ENCODE measurements at places on chromosomes 12 and 14.

- no peaks in the 10 kb centered on the region for H3K36me3 ChIP-seq
- peaks cover 8% of the 10 kb centered on the region for H3K4me1 ChIP-seq
- peak; percentile 41 for DNase-seq
- H3K27ac ChIP-seq = peak overlapping the region; percentile 49
Observed at GRCh38 chr14:53470351-53471043, 317.4 kb upstream of the DDHD1 start.

- H3K4me3 ChIP-seq = no peak overlapping the region
- no peaks in the 10 kb centered on the region for H3K27me3 ChIP-seq
- H3K36me3 ChIP-seq = no peaks in the 10 kb centered on the region
- DNase-seq = peak; percentile 28
- H3K4me1 ChIP-seq = peaks cover 74% of the 10 kb centered on the region
Observed at GRCh38 chr12:11719678-11720099, 70.2 kb downstream of the ETV6 start.

GRCh38 chr14:55301437-55302121 lies 30.4 kb downstream of the FBXO34 start:
- H3K27ac ChIP-seq = peak overlapping the region; percentile 77
- DNase-seq = no peak
- H3K4me1 ChIP-seq = peaks cover 67% of the 10 kb centered on the region
- peaks cover 12% of the 10 kb centered on the region for H3K36me3 ChIP-seq
- no peaks in the 10 kb centered on the region for H3K27me3 ChIP-seq
- H3K4me3 ChIP-seq = no peak overlapping the region

GRCh38 chr12:52193532-52193931 lies 1.7 kb upstream of the KRT80 start:
- no peak for DNase-seq
- no peak overlapping the region for H3K27ac ChIP-seq
- no peaks in the 10 kb centered on the region for H3K36me3 ChIP-seq
- H3K27me3 ChIP-seq = no peaks in the 10 kb centered on the region
- peaks cover 54% of the 10 kb centered on the region for H3K4me1 ChIP-seq

- no peaks in the 10 kb centered on the region for H3K36me3 ChIP-seq
- no peak overlapping the region for H3K27ac ChIP-seq
- H3K4me1 ChIP-seq = no peaks in the 10 kb centered on the region
- DNase-seq = no peak
Observed at GRCh38 chr14:48107646-48108045, 432.2 kb upstream of the MDGA2 start.

GRCh38 chr12:12282761-12283425 lies 16.0 kb upstream of the LRP6 start:
- no peak overlapping the region for H3K27ac ChIP-seq
- peaks cover 11% of the 10 kb centered on the region for H3K4me1 ChIP-seq
- no peak for DNase-seq
- no peaks in the 10 kb centered on the region for H3K36me3 ChIP-seq
- no peaks in the 10 kb centered on the region for H3K27me3 ChIP-seq

DNA sequence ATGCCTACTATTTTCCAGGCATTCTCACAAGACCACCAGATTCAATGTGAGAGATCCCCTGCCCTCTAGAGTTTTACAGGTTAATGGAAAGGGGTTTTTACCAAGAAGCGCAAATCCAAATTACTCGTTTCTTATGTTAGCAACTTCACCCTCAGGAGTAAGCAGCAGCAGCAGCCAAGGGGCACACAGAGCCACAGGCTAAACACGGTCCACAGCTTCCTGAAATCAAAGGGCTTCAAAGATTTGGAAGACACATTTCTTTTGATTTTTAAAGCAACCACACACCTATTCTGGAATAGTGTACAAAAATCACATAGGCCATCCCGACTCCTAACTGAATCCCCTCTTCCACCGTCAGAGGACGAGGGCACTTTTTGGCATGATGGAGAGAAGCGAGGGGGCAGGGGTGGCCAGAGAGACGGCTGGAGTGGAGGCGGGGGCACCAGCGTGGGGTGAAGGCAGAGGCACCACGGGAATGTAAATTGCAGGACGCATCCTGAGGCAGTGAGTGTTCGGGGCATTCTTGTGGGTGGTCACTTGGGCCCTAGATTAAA lies 107.0 kb downstream of the ARF6 start:
- no peak for DNase-seq
- no peak overlapping the region for H3K4me3 ChIP-seq

- no peak overlapping the region for H3K4me3 ChIP-seq
- peaks cover 32% of the 10 kb centered on the region for H3K4me1 ChIP-seq
- H3K27ac ChIP-seq = no peak overlapping the region
Observed at GRCh38 chr12:65568517-65568916, 255.8 kb upstream of the HMGA2 start.

- H3K4me1 ChIP-seq = no peaks in the 10 kb centered on the region
- no peak for DNase-seq
- no peak overlapping the region for H3K27ac ChIP-seq
- H3K4me3 ChIP-seq = no peak overlapping the region
Observed at GRCh38 chr14:94099006-94099405, 11.5 kb upstream of the IFI27 start.

DNA sequence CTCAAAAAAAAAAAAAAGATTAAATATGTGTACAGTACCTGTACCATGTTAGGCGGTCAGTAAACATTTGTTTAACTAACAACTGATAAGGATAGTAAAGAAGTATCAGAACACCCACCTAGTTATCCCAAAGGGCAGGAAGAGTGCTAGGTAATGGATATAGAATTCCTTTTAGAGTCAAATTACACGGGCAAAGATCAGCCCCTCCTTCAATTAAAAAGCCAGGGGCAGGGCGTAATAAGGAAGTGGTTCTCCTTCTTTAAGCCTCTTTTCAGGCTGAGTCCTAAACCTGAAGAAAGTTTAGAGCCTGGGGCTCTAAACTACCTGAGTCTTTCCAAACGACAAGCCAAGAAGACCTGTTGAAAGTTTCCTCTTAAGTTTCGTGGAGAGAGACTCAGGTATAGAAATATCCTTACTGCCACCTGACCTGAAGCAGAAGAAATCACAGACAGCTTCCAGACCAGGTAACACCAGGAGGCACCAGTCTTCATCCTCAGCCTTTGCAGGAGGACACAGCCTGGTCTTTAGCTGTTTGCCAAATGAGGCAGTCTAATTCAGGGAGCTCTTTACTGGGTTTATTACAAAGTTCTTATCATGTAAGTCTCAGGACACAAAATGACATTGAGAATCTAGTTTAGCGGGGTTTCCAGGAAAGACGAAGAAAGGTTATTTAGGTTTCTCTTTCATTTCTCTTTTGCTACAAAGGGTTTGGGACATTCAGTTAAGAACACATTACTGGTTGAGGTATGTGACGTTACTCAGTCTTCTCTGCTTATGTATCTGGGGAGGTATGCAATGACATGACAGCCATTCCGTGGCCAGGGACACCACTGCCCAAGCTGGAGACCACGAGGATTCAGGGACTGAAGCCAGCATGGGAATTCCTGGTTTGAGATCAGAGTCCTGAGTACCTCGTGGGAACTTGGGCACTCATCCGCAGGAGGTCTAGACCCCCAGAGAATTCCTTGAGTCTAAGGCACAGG lies at the start of gene BCL2L14:
Gene BCL2L14 (plus strand): TSS at position 266 of the 983 bp plus-strand sequence. CDS start 8,367 bp downstream, outside the sequence.
- no peak within 1 kb of the TSS for H3K4me3 ChIP-seq
- H3K27me3 ChIP-seq = peaks cover 49% of the 10 kb centered on the region
- no peak within 1 kb of the TSS for H3K27ac ChIP-seq
- no peaks in the 10 kb centered on the region for H3K36me3 ChIP-seq
- H3K4me1 ChIP-seq = no peaks in the 10 kb centered on the region

DNA sequence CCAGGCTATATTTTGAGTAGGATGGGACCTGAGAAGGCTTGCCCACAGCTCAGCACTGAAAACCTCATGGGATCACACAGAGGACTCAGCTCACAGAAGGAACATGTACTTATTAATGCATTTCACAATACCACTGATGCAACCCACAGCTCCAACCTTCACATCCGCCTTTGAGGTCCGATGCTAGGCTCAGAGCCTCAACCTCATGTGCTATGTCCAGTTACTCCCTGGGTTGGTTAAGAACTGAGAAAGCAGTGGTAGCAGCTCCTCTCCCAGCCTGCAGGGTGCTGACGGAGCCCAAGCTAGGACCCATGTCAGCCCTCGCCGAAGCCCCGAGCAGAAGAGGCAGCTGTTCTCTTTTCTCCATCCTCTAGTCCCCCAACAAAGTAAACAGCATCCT lies 52.9 kb downstream of the SPTB start:
- peaks cover 64% of the 10 kb centered on the region for H3K4me1 ChIP-seq
- no peaks in the 10 kb centered on the region for H3K27me3 ChIP-seq
- no peak for DNase-seq
- no peaks in the 10 kb centered on the region for H3K36me3 ChIP-seq
- H3K4me3 ChIP-seq = no peak overlapping the region

- no peak overlapping the region for H3K27ac ChIP-seq
- DNase-seq = no peak
- H3K4me1 ChIP-seq = no peaks in the 10 kb centered on the region
- H3K36me3 ChIP-seq = no peaks in the 10 kb centered on the region
- no peak overlapping the region for H3K4me3 ChIP-seq
- no peaks in the 10 kb centered on the region for H3K27me3 ChIP-seq
Observed at GRCh38 chr12:7991535-7991934, 41.0 kb upstream of the FOXJ2 start.

DNA sequence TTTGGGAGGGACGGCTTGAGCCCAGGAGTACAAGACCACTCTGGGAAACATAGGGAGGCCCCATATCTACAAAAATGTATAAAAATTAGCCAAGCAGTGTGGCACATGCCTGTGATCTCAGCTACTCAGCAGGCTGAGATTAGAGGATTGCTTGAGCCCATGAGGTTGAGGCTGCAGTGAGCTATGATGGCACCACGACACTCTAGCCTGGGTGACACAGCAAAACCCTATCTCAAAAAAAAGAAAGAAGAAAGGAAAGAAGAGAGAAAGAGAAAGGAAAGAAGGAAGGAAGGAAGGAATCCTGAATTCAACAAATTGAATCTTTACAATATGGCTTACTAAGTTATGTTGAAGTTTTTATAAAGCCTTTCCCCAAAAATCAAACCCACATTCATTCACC lies 2.1 kb downstream of the KIF21A start:
- H3K36me3 ChIP-seq = no peaks in the 10 kb centered on the region
- no peak for DNase-seq
- peak overlapping the region; percentile 88 for H3K27ac ChIP-seq

DNA sequence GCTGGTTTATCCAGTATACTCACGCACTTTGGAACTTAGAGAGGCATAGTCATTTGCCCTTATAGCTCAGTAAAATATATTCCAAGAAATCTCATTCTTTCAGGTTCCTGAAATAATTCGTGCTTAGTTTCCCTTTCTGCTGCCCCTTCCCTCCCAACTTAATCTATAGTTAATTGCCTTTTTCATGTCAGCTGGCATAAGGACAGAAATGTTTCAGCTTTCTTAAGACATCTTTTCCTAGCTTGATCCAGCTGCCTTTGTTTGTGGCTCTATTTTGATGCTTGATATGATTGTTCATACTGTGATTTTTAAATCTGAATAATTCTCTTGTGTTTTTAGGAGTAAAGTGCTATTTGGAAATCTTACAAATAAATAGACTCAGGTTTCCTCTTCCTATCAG lies 120.0 kb upstream of the SEL1L start:
- no peak for DNase-seq
- no peak overlapping the region for H3K27ac ChIP-seq
- H3K27me3 ChIP-seq = no peaks in the 10 kb centered on the region

DNA sequence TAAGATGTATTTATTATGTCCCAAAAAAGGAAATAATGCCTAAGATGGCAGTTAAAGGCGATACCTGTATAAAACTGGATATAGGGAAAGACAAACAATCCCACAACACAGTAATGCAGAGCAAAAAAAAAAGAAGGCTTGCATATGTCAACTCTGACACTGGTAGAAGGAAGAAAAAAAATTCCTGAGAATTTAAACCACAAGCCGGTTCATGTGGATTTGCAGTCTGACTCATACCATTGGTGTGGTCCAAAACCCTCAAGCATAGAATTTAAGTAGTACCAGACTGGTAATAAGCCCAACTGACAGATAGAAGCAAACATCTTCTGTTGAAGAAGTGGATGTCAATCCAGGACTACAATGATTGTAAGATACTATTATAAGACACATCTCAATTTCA lies 7.2 kb downstream of the DNAI7 start:
- no peak overlapping the region for H3K27ac ChIP-seq
- DNase-seq = no peak
- peaks cover 5% of the 10 kb centered on the region for H3K4me1 ChIP-seq
- H3K4me3 ChIP-seq = no peak overlapping the region

DNA sequence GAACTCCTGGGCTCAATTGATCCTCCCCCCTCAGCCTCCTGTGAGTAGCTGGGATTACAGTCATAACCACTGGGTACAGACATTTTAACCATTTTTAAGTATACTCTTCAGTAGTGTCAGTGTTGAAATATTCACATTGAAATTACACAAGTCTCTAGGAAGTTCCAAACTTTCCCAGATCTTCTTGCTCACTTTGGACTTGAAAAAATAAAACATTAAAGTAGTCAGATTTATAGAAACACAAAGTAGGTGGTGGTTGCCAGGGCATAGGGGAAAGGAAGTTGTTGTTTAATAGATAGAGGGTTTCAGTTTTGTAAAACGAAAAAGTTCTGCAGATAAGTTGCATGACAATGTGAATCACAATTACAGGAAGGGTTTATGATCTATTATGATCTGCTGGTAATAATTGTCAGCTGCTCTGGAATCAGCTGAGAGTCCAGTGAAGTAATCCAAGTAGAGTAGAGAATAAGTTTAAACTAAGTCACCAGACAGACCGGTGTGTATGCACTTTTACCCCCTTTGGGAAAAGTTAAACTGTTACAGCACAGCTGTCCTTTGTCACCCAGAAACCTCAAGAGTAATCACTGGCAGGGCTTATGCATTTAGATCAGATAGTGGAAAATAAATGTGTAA lies 27.4 kb downstream of the PCNX1 start:
- peak overlapping the region; percentile 17 for H3K27ac ChIP-seq
- no peak for DNase-seq
- H3K4me3 ChIP-seq = no peak overlapping the region
- H3K27me3 ChIP-seq = no peaks in the 10 kb centered on the region
- peaks cover 46% of the 10 kb centered on the region for H3K4me1 ChIP-seq
- H3K36me3 ChIP-seq = no peaks in the 10 kb centered on the region

DNA sequence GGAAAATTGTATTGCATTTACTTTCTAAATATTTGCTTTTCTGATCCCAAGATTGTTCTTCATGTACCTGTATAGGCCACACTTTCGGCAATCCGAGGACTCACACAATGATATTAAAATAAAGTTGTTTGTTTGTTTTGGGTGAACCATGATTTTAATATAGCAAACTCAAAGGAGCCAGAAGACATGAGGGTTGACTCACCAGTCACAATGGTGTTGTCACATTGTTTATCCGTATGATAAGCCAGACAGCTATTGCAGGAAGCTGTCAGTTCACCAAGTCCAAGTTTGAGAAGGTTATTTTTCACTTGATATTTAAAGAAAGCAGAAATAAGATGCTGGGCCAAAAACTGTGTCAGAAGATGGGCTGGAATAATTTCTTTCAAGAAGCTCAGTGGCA lies 67.1 kb upstream of the CPM start:
- no peak overlapping the region for H3K27ac ChIP-seq
- H3K27me3 ChIP-seq = peaks cover 6% of the 10 kb centered on the region
- H3K36me3 ChIP-seq = no peaks in the 10 kb centered on the region
- no peaks in the 10 kb centered on the region for H3K4me1 ChIP-seq
- no peak for DNase-seq
